ENCODE measurements at places on chromosomes 1 and 21.

DNA sequence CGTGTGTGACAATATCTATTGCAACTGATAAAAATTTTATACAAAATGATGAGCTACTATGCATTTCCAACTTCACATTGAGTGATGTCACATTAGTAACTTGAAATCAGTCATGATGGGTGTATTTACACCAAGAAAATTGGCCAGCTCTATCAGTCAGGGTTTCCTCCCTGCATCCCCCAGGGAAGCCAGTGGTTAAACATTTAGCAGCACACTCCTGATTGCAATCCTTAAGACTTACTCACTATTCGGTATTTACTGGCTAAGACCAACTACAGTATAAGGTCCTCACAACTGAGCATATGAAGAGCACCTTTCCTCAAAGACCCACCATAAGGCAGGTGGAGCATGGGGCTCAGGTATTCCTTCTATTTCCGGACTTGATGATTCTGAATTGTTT lies 41.3 kb upstream of the PTGFRN start:
- no peak for DNase-seq

DNA sequence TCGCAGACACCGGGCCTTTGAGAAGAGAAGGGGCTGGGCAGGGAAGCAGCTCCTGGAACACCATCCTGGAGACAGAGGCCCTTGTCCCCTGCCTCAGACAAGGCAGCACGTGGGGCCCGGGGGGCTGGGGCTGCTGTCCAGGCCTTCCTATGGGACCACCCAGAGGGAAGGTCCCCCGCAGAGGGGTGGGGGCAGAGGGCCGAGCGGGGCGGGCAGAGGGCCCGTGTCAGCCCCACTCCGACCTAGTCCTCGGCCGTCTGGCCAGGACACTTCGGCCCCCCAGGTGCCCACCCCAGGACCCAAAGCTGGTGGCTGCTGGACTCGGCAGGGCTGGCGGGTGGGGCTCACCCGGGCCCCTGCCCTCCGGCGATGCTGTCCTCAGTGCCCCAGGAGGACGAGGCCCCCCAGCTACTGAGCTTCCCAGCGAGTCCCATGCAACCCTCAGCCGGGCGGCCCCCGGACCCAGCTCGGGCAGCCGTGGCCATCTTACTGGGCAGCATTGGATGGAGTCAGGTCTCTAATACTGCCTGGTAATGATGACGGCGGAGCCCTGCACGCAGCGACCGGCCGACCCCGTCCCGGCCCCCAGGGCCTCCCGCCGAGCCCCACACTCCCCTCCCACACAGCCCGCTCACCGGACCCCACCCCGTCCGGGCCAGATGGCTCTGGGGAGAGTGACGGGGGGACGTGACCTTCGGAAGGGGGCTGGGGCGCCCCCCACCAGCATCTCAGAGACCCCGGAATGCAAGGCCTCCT lies 6.9 kb upstream of the TTLL10 start:
- DNase-seq: no peak

- peak; percentile 43 for DNase-seq
Observed at GRCh38 chr1:225425201-225425786, 2.5 kb downstream of the LBR start.

- no peak for DNase-seq
Observed at GRCh38 chr1:48688102-48688760, 88.5 kb downstream of the BEND5 start.

- DNase-seq: no peak
Observed at GRCh38 chr21:45507523-45507875, 34.7 kb downstream of the SLC19A1 start.

- DNase-seq: no peak
Observed at GRCh38 chr1:59107516-59107915, 189.4 kb upstream of the FGGY start.
